ENCODE measurements at places on chromosomes 13 and 19.
A peak's percentile ranks its signal among the peaks of the same experiment; 100 is the strongest.

DNA sequence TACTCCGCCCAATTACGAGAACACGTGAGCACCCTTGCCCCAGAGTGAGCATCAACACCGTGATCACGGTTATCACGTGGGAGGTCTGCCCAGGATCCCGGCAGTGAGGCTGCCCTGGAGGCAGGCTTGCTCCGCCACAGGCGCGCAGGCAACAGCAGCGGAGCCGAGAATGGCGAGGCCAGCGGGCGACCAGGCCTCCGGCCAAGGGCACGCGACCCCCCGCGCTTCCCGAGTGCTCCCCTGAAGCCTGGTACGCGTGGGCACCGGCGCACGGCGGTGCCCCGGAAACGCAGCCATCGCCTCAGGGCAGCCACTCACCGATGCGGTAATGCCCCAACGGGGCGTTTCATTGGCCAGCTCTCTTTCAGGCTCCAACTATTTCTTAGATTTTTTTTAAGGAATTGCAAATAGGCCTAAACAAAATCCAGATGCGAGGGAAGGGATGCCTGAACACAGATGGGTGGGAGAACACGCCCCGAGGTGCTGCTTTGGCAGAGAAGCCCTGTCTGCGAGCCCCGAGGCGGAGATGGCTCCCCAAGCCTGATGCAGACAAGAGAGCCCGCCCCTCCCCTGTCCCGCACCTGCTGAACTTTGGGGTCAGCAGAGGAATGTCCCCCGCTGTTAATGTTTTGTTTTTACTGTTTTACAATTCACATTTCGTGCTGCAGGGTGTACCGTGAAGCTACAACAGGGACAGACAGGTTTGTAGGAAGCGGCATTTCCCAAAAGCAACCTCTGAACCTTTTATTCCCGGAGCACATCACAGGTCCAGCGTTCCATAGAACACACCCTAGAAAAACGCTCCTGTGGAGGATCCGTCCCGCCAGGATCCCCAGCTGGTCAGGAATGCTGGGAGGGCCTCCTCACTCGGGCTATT is 132.7 kb downstream of the ZDHHC20 start:
- no peak for DNase-seq

DNA sequence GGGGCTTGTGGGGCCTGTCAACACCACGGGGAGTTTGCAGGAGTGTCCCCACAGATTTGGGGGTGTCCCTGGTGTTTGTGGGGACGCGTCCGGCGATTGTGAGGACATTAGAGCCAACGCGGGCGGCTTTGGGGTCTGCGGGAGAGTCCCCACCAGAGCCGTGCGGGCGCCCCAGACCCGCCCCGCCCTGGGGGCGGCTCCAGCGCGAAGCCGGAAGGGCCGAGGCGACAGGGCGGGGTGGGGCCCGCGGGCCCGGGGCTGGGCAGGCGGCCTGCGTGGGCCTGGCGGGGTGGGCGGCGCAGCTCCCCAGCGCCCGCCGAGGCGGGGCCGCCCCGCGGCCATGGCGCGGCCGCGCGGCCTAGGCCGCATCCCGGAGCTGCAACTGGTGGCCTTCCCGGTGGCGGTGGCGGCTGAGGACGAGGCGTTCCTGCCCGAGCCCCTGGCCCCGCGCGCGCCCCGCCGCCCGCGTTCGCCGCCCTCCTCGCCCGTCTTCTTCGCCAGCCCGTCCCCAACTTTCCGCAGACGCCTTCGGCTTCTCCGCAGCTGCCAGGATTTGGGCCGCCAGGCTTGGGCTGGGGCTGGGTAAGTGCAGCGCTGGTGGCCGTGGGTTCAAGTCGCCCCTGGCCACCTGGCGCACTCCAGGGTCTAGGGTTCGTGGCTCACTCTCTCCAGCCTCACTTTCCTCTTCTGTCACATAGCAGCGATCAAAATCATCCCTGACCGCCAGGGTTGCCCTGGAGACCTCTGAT is 10.3 kb downstream of the PDE4A start:
- no peak for DNase-seq

GRCh38 chr13:21458451-21458812 is 671 bp downstream of the ZDHHC20 start:
- no peak for DNase-seq

- DNase-seq: no peak
Observed at GRCh38 chr13:111211789-111212516, 96.8 kb downstream of the ARHGEF7 start.

DNA sequence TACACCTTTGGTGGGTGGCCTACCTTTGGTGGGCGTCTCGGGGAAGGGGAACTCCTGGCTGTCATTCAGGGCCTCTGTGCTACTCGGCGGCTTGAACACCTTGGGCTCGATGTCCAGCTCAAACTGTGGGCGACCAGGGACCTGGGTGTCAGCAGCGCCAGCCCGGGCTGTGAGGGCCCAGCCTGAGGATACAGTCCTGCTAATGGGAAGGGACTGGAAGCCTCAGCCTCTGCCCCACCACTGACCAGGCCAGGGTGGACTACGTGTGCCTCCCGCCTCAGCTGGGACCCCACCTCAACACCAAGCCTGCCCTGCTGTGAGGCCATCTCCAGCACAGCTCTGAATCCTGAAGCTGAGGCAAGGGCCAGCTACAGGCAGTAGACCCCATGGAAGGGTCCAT is 7.7 kb downstream of the TMEM259 start:
- no peak for DNase-seq

DNA sequence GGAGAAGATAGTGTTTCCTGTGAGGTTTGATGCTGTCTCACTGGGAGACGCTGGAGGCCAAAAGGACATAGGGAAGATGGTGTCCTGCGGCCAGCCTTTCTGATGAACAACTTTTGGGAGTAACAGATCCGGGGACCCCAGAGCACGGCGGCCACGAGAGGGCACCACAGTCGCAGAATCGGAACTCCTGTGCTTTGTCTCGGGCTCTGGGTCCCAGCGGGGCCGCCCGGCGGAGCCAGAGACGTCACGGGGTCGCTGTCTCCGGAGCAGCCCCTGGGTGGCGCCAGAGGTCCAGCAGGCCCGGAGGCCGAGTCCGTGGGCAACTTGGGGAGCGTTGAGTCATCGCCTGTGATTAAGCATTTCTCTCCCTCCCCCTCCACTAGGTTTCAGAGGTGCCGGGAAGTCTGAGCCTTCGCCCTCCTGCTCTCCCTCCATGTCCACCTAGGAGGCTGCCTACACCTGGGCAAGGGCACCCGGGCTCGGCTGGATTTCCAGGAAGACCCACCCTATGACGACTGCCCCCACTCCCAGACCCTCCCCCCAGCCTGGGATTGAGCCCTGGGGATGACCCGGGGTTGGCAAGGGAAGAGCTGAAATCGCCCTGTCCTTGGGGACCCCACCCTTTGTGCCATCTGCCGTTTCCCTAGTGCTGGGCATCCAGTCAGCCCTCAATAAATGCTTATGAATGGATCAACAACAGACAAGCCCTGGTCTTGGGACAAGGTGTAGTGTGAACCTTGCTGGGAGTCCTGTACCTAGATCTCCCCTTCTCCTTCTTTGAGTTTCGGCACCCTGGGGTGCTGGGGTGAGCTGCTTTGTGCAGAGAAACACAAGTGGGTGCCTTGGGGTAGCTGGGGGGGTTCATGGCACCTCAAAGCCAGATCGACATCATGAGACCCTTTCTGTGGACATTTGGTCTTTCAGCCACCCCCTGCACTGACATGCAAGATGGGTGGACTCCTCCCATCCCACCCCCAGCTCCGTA is 3.4 kb downstream of the NANOS3 start:
- DNase-seq: peak; percentile 98
